ENCODE measurements at places on chromosomes 7 and 10.

- DNase-seq = no peak
Measured at GRCh38 chr7:121105262-121105661, 116.8 kb downstream of the CPED1 start.

DNA sequence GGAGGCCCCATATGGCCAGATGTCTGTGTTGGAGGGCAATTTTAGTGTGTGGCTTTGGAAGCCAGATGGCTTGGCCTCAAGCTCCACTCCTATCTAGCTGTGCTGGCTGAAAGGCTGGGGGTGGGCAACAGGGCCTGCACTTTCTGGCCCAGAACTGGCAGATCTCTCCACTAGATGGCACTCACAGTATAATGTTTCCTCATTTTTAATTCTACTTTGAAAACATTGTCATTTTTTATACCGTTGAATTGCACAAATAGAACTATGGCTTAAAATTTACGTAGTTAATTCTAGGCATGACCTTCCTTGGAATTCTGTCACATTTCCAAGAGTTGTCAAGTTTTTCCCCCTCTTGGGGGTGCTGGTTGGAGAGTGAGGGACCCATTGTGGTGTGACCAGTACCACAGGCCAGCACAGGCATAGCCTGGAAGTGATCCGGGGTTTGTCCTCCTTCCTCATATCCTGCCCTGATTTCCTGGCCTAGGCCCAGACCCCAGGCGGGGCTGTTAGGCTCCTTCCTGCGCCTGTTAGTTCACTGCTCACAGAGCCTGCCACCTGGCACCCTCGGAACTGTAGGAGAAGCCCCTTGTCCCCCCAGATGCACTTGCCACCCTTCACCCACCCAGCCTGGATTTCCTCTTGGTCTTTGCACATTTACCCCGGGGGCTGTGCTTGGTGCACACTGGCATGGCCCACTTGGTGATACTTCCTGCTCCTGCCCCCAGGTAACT is 52.8 kb downstream of the ARHGAP22 start:
- peak; percentile 69 for DNase-seq

DNA sequence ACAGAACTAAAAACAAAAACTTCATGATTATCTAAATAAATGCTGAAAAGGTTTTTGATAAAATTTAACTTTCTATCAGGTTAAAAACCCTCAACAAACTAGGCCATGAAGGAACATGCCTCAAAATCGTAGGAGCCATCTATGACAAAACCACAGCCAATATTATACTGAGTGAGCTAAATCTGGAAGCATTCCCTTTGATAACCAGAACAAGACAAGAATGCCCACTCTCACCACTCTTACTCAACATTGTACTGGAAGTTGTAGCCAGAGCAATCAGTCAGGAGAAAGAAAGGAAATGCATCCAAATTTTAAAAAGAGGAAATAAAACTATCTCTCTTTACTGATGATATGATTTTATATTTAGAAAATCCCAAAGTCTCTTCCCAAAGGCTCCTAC is 228.7 kb downstream of the CHRM2 start:
- DNase-seq = peak; percentile 47

DNA sequence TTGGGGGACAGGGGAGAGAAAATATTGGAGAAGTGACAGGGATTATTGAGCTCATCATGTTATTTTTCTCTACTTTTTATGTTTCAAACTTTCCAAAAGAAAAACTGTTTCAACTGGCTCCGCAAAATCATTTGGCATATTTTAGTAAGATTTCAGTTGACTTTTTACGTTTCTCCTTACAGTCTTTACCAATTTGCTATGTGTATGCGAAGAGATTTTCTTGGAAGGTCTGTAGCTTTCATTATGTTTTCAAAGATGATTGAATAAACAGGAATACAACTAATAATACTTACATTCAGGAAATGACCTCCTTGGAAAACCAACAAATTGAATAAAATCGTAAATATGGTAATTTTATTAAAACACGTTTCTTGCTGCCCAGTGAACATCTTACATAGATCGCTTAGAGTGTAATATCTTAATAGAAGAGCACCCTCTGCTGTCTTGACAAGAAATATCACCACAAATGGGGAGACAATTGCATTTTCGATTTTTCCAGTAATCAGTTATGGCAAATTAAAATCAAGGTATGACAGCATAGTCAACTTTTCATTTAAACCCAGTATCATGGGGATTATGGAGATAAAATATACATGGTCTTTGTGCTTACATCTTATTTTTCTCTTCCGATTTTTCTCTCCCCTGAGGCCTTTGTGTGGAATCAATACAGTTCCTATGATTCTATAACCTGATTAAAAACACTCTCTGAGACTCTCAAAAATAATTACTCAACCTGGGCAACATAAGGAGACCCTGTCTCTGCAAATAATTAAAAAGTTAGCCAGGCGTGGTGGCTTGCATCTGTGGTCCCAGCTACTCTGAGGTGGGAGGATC is 43.1 kb downstream of the MBL2 start:
- peak; percentile 49 for DNase-seq

GRCh38 chr7:577741-578370 is 58.2 kb upstream of the PDGFA start:
- no peak for DNase-seq

DNA sequence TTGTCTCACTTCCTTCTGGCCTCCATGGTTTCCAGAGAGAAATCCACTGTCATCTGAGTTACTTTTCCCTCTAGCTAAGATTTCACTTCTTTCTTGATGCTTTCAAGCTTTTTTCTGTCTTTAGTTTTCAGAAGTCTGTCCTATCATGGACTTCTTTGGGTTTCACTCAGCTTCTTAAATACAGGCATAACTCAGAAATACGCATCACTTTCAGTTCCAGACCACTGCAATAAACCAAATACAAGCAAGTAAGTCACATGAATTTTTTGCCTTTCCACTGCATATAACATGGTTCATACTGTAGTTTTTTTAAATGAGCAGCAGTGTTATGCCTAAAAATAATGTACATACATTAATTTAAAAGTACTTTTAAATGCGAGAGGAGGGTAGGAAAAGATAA is 48.7 kb downstream of the STK17A start:
- no peak for DNase-seq

GRCh38 chr7:131839967-131840690 is 283.7 kb upstream of the PODXL start:
- no peak for DNase-seq

GRCh38 chr10:92757066-92757710 is 67.4 kb downstream of the HHEX start:
- peak; percentile 95 for DNase-seq

GRCh38 chr7:38300175-38300574 is 26.7 kb upstream of the TARP start:
- no peak for DNase-seq

GRCh38 chr7:37149051-37149772 is 299.5 kb downstream of the ELMO1 start:
- DNase-seq = no peak

DNA sequence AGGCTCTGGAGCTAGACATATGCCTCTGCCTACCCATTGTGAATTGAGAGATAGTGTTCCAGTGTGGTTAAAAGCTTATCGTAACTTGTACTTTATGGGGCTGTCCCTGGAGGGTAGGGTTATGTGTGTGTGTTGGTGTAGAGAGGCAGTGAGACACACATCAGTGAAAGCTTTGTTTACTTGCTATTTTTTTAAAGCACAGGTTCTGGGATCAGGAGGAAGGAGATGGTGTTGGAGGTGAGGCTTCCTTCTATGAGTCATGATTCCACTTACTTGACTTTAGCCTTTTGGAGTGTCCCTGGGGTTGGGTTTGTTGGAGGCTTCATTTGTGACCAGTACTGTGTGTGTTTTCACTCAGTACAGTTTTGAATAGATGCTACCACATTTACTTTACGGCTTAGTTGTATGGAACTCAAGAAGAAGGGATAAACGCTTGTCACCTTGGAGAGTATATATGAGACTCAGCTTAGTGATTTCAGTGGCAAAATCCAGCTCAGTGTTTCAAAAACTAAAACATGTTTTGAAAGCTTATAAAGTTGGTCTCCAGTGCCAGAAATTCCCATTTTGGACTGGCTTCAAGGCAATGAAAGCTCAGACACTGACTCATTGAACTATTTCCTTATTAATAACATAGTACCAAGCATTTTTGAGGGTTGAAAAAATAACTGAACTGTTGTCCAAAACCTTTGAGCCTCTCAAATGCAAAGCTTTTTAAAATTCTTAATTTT is 106.2 kb downstream of the PLXDC2 start:
- DNase-seq = no peak

DNA sequence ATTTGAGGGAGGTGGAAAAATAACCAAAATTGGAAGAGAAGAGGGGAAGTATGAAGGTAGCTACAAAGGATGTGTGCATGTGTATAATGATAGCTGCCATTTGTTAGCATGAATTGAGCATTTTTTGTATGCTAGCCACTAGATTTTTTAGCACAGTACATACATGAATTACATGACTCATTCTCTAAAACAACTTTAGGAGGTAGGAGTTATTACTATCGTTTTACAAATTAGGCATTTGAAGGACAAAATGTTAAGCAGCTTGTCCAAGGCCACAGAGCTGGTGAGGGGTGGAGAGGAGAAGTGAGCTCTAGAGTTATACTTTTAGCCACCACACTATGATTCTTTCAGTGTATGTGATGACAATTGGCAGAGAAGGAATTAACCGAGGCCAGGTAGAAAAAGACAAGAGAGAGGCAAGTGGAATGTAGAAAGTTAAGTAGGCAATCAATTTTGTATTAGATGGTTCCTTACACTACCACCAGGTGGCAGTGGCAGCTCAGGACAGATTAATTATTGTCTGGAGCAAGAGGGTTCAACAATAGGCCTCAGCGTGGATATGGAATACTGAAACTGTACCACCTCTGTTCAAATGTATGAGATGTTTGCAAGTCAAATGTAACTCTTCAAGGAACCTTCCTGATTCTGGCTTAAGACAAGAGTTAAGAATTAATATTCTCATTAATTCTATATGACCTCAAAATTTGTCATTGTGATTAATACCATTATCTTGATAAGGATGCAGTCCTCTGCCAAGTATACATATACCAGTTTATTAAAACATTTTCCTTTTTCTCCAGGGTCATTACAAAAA is 128.0 kb downstream of the MBL2 start:
- DNase-seq = peak; percentile 63

- no peak for DNase-seq
Measured at GRCh38 chr10:80771902-80772555, 234.3 kb downstream of the SH2D4B start.

DNA sequence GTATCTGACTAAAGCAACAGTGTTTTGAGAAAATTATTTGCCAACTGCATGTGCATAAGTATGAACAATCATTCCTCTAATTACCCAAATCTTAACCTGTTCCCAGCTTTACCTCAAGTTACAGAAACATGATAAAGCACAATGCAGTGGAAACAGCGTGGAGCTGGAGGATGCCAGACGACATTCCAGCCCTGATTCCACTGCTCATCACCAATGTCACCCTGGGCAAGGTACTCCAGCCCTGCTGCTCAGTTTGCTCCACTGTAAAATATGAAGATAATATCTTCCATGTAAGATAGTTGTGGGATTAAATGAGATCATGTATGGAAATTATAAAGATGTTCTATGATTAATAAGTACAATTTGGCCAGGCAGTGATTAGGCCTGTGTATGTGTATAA is 50.4 kb upstream of the ODAD2 start:
- DNase-seq = no peak

- DNase-seq = no peak
Measured at GRCh38 chr10:102948176-102948575, 30.1 kb downstream of the CNNM2 start.

GRCh38 chr10:96342402-96342801 is 16.4 kb downstream of the OPALIN start:
- no peak for DNase-seq

GRCh38 chr10:131872011-131872826 is 28.6 kb upstream of the PPP2R2D start:
- DNase-seq = no peak

DNA sequence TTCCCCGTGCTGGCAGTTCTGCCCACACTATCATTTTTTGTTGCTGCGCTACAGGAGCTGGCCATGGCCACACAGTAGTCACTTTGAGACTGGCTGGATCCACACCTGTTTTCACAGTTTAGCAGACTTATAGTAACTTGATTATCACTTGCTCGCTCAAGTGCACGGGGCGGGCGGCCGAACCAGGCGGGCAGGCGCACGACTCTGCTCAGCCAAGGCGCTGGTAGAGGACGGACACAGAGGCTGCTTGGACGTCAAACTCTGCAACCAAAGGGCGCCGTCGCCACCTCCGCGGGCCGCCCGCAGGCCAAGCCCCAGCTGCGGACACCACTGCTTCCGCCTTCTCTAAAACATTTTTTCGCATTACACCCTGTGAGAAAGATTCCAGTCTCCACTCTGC is 38.4 kb upstream of the PHYHIPL start:
- no peak for DNase-seq

- DNase-seq = no peak
Measured at GRCh38 chr7:82839555-82839954, 323.1 kb downstream of the PCLO start.

- no peak for DNase-seq
Measured at GRCh38 chr10:119020627-119020946, 8.9 kb upstream of the NANOS1 start.

DNA sequence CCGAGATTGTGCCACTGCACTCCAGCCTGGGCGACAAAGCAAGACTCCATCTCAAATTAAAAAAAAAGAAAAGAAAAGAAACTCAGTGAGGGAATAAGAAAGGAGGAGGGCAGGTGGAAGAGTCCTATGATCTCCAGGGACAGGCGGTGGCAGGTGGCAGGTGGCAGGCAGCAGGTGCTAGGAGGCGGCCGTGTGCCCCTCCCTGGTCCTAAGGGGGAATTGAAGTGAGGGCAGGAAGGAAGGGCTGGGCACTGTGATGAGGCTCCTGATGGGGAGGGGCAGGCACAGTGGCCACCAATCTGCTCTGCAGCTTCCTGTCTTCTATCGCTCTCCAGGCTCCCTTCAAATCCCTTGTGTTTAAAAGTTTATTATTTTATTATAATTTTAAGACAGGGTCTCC is 41.2 kb upstream of the UBE3C start:
- no peak for DNase-seq

- peak; percentile 24 for DNase-seq
Measured at GRCh38 chr7:64876792-64877713, 26.0 kb upstream of the ZNF273 start.

DNA sequence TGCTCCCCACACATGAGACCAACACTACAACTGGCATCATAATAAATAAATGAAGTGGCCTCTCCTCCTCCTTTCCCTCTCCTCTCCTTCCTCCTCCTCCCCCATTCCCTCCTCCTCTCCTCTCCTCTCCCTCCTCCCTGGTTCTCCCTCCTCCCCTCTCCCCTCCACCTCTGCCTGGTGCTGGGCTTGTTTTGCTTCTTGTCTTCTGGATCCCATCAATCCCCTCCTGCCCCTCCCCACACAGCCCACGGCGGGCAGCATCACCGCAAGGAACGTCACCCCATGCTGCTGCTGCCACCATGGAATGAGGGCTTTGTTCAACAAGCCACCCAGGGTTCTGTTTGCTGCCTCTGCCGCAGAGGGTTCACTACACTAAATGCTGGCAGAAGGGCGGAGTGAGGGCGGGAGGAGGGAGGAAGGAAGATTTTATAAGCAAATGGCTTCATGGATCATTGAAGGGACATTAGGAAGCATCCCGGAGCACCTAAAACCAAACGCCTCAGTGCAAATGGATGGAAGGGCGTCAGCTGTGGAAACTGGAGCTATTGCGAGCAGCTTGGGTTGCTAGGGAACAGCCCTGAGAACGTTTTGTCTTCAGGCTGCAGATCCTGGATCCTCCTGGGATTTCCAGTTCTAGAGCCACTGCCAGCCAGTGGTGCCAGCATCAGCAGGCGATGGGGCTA is 379.7 kb upstream of the ZMIZ1 start:
- DNase-seq = no peak

GRCh38 chr7:36279200-36279925 is 110.3 kb upstream of the ANLN start:
- peak; percentile 37 for DNase-seq

GRCh38 chr7:89728481-89728880 is 425.8 kb upstream of the STEAP1 start:
- no peak for DNase-seq

Measured in EH (cell line).